ENCODE measurements at places on chromosomes 2 and 18.

DNA sequence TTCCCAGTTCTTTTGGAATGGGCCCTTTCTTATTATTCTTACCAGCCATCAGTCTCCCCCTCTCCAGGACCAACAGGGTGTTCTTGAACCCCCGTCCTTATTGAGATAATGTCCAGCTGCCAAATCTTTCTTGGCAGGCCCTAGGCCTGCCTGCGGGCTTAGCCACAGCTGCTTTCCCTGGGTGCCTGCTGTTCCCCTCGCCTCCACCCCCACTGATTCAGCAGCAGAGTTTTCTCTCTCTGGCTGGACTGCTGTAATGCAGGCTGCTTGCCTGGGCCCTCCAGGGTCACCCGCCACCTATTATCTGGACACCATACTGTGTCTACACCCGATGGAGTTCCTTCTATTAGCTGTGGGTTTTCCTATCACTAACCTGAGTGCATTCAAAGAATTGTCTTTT lies 395.4 kb upstream of the ATP5MC3 start:
- DNase-seq = no peak

- DNase-seq = no peak
Observed at GRCh38 chr2:232950751-232951150, 62.3 kb downstream of the NGEF start.

DNA sequence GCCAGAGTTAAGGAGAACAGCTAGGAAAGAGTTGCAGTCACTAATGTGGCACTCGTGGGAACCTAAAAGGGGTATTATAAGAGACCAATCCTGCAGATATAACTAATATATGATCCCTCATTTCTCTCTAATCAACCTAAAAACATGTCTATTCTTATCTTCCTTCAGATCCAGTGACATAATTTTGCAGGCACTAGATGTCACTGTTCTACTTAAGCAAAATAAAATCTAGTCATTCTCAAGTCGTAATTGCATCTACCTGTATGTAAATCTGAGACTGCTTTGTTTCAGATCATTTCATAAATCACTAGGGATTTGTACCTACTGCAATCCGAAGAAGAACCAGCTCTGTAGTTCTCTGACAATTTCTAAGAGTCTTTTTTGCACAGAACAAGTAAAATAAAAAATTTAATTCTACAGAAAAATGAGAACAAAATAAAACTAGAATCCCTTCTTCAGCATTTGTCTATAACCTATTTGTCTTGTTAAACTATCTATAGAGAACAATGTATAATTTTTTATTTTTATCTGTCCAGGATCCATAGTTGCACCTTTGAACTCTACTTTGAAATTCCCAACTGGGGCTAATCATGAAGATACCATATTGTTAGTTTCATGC lies 56.5 kb upstream of the ERBB4 start:
- no peak for DNase-seq

DNA sequence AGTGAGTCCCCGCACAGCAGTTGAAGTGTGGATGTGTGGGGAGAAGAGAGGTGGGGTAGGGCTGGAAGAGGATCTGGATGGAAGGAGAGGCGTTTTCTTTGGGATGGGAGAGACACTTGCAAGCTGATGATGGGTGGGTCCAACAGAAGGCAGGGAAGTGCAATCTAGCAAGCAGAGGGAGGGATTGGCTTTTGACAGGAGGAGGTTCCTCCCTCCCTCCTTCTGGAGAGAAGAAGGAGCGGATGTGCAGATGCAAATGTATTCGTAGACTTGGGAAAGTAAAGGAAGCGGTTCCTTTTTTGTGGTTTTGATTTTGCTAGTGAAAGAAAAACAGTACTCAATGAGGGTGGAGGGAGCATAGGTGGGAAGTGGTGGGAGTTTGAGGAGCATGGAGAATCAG lies 48.9 kb downstream of the LAMA3 start:
- DNase-seq = no peak

DNA sequence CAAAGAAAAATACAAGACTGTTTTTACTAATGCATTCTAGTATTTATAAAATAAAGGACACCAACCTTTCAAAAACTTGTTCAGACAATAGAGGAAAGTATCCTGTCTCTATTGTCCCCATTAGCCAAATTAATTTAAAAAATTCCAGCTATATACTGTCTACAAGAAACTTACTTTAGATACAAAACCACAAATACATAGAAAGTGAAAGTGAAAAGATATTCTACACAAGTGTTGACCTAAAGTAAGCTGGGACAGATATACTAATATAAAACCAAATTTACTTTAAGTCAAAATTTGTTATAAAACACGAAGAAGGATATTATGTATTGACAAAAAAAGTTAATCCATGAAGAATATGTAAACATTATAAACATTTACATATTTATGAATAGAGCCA lies 893.3 kb upstream of the TMEFF2 start:
- no peak for DNase-seq

GRCh38 chr18:55732227-55733106 lies 144.5 kb upstream of the TCF4 start:
- no peak for DNase-seq

GRCh38 chr18:62329691-62330454 lies 4.8 kb downstream of the TNFRSF11A start:
- no peak for DNase-seq

DNA sequence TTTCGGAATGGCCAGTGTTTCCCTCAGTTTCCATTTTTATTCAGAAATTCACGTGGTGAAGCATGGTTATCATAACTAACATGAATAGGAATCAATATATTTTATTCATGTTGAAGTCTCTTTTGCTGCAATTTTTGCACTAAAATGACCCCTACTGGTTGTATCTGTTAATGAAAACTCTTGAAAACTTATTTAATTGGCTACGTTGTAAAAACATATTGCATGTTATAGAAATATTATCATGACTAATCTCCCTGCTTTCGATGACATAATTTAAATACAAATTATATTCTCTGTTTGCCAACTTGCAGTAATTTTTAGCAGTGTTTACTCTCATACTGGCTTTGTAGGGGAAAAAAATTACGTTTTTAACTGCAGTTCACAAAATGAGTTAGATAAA lies 3.5 kb downstream of the CRIM1 start:
- no peak for DNase-seq

DNA sequence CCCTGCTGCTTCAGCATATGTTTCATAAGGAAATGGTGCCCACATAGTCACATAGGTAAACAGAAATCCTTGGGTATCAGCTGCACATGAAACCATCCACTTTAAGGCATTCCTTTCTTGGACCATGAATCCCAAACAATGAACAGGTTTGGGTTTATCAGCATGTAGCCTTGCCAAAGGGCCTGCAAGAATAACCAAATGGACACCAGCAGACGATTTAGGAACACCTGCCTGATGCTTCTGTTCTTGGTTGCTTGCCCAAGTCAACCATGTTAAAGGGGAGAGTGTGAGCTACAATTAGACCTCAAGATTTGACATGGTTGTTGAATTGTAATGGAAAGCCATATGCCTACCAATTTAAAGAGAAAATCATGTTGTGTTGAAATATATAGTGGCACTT lies 1342.7 kb upstream of the PIK3C3 start:
- DNase-seq = no peak

GRCh38 chr2:241312082-241312481 lies 3.4 kb downstream of the HDLBP start:
- DNase-seq = no peak

DNA sequence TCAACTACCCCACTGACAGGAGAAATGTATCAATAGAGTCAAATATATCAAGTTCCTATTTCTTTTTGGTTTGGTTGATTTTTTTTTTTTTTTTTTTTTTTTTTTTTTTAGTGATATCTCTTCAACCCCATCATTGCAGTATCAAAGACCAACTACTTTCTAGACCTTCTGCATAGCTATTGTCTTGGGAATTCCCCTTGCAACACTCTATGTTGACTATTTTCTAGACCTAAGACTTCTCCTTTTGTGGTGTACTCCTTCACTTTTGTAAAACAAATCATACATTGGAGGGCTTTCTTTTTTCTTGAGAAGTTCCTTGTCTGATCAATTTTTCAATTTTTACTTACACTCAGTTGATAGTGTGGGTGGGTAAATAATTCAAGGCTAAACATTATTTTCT lies 46.5 kb upstream of the NR4A2 start:
- DNase-seq = no peak

- no peak for DNase-seq
Observed at GRCh38 chr2:178700136-178700535, 107.1 kb downstream of the TTN start.

DNA sequence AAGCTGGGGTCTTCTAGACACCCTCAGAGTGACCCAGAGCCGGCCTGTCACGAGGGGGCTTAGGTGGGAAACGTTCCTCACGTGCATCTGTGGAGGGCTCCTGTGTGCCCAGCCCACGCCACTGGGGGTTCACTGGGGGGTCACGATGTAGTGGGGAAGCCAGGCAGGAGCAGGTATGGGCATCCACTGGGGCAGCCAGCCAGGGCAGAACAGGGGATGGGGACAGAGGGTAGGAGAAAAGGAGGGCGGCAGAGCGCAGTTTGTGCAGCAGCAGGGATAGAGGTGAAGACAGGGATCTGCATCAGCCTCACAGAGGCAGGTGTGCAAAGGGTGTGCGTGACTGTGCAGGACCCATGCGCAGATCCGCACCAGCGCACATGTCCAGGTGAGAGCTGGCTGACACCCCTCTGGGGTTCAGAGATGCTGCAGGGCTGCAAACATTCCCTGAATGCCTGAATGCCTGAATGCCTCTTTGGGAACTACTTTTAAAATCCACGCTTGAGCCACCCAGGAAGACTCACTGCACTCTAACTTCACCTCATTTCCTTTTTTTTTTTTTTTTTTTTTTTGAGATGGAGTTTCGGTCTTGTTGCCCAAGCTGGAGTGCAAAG lies 10.0 kb downstream of the PNKD start:
- DNase-seq = no peak

DNA sequence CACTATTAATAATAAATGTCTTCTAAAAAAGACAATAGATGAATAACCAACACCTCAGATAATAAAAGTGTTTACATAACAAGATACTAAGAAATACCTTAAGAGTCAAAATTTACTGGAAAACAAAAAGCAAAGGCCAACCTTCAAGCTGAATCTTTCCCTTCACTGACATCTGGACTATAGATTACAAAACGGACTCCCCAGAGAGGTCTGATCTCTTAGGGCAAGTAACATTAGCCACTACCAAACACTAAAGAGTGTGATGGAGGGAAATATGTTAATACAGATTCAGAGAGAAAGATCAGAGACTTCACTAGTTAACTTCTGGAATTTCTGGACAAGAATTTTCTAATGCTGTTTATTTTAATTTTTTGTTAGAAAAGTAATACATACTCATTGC lies 13.9 kb downstream of the CLASP1 start:
- no peak for DNase-seq

- no peak for DNase-seq
Observed at GRCh38 chr2:219675221-219675620, 47.8 kb downstream of the SLC4A3 start.

GRCh38 chr2:71513096-71513495 lies 59.7 kb downstream of the DYSF start:
- no peak for DNase-seq

DNA sequence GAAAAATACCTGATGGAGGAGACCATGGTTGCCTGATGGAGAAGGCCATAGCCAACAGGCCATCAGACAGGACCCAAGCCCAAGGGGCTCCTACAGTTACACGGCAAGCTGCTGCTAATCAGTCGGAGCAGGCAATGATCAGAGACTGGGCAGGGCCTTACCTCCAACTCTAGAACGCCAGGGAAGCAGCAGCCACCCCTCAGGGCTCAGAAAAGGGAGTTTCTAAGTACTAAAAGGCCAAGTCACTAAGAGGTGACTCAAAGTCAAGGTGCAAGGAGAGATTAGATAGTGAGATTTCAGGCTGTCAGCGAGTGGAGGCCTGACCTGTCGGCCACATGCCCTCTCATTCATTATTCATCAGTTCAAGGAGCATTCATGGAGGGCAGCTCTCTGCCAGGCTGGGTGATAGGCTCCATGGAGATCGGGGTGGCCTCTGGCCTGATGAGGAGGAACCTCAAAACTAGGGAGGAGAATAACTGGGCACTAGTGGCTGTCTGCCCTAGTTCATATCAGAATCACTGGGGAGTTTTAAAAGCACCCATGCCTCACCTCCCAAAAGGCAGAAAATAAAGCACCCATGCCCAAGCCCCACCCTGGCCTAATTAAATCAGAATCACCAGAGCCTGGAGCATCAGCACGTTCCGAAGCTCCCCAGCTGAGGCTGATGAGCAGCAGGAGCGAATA lies 3.6 kb downstream of the VIL1 start:
- DNase-seq = no peak

DNA sequence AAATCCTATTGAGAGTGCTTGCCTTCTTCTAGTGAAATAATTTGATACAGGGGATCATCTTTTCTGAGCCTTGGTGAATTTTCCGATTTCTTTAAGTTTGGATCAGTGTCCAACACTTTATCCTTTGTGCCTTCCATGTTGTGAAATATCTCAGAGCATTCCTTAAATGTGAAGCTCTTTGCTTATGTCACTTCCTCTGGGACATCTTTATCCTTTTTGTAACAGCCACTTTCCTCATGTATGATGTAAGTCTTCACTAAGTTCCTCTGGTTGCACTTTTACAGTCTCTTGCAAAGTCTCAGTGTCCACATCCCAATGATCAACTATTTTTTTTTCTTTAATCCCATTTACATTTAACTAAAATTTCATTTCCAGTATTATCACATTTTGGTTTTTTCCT lies 254.2 kb downstream of the EN1 start:
- DNase-seq = no peak

- DNase-seq = no peak
Observed at GRCh38 chr2:131030478-131030971, 62.7 kb downstream of the FAM168B start.

Measured in right kidney (tissue), 9 donors.